ENCODE measurements at places on chromosomes 1 and 21. TPM values are rescaled to one million over a fixed set of nuclear protein-coding genes. Genes with fewer than 3 reads are reported as not detected.

GRCh38 chr1:233543338-233544255 is 70.3 kb upstream of the KCNK1 start:
- H3K36me3 ChIP-seq: no peaks in the 10 kb centered on the region
- H3K4me3 ChIP-seq: no peak overlapping the region
- H3K27me3 ChIP-seq: no peaks in the 10 kb centered on the region
- no peaks in the 10 kb centered on the region for H3K4me1 ChIP-seq

DNA sequence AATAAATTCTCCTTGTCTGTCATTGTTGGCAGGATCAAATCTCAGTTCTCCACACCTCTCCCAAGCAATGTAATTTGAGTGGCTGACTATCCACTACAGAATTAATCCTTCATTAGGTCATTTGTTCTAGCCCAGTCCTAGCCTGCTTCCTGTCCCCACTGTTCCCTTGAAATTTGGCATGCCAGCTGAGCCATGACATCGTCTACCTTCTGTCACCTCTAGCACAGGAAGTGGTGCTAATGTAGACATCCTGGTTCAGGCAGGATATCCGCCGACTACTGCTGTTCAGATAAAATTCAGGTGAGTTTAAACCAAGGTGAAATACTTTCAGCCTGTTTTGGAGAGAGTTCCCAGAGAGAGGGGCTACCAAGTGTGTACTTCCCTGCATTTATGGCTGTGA is 5.9 kb downstream of the CHRM3 start:
- H3K4me1 ChIP-seq: peaks cover 7% of the 10 kb centered on the region
- no peak overlapping the region for H3K27ac ChIP-seq
- H3K36me3 ChIP-seq: no peaks in the 10 kb centered on the region
- peaks cover 2% of the 10 kb centered on the region for H3K27me3 ChIP-seq

Gene BGLAP
- total RNA-seq: 0.75 TPM

Gene S100A3
- total RNA-seq: not detected

Gene TTC13
- total RNA-seq: 10.2 TPM
